Transverse colon (tissue), 4 donors: ENCODE measurements at places on chromosomes 2 and 18.

DNA sequence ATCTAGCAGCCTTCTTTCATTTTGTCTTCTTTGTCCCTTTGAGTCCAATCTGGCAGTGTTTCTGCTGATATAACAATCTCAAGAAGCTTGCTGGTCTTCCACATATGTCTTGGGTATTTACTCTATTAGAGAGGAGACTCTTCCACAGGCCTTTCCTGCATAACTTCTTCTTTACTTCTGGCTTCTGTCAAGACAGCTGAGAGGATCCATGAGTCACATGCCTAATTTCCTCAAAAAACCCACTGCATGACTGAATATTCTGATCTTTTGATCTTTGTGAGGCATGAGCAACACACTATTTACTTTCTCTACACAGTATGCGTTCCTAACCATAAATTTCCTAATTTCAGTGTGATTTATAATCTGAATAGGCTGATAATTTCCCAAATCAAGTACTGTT is 5.1 kb upstream of the DCC start:
- H3K27ac ChIP-seq: no peak overlapping the region
- DNase-seq: no peak
- H3K4me3 ChIP-seq: no peak overlapping the region
- no peaks in the 10 kb centered on the region for H3K36me3 ChIP-seq

DNA sequence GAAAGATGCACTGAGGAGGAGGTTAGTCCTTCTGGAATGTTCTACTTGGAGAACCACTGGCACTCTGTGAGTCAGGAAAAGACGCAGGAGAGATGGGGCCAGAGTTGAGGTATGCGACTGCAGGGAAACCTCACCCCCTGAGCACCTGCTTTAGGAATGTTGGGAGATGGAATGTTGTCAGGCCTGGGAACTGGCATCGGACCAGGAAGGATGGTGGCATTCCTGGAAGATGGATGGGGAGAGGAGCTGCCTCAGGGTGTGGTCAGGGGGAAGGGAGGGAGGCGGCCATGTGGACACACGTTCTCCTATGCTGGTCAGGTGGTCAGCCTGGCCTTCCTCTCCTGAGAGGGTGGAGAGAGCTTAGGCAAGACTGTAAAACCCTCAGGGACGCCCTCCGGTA is 146.3 kb downstream of the CELF4 start:
- no peak overlapping the region for H3K27ac ChIP-seq
- H3K36me3 ChIP-seq: no peaks in the 10 kb centered on the region
- H3K4me3 ChIP-seq: no peak overlapping the region
- H3K4me1 ChIP-seq: no peaks in the 10 kb centered on the region
- no peaks in the 10 kb centered on the region for H3K27me3 ChIP-seq
- DNase-seq: no peak

- H3K4me1 ChIP-seq: no peaks in the 10 kb centered on the region
- H3K4me3 ChIP-seq: no peak overlapping the region
- H3K36me3 ChIP-seq: no peaks in the 10 kb centered on the region
- no peak for DNase-seq
- no peak overlapping the region for H3K27ac ChIP-seq
These were observed 101.8 kb upstream of the HDAC4 start for GRCh38 chr2:239502430-239503186.

DNA sequence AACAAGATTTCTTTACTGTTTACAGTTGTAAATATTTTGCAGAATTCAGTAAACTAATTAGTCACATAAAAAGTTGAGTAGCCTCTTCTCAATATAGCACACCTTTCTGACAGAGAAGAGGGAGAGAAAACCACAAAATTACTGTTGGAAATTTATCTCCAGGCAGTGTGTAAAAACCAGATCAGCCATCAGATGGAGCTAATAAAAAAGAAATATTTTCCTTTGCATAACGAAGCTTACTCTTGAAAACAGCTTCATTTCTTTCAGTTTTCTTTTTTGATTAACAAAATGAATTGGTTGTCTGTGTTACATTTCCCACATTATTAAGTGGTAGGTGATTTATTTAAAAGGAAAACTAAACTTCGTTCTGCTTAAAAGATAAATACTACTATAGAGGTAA is 259.3 kb upstream of the KCNJ3 start:
- no peaks in the 10 kb centered on the region for H3K36me3 ChIP-seq
- H3K4me1 ChIP-seq: no peaks in the 10 kb centered on the region
- no peak overlapping the region for H3K27ac ChIP-seq
- DNase-seq: no peak

- no peaks in the 10 kb centered on the region for H3K27me3 ChIP-seq
- DNase-seq: no peak
- H3K36me3 ChIP-seq: no peaks in the 10 kb centered on the region
- H3K4me1 ChIP-seq: peaks cover 33% of the 10 kb centered on the region
- no peak overlapping the region for H3K27ac ChIP-seq
- H3K4me3 ChIP-seq: no peak overlapping the region
These were observed 253.2 kb upstream of the CTAGE1 start for GRCh38 chr18:22670914-22671313.

DNA sequence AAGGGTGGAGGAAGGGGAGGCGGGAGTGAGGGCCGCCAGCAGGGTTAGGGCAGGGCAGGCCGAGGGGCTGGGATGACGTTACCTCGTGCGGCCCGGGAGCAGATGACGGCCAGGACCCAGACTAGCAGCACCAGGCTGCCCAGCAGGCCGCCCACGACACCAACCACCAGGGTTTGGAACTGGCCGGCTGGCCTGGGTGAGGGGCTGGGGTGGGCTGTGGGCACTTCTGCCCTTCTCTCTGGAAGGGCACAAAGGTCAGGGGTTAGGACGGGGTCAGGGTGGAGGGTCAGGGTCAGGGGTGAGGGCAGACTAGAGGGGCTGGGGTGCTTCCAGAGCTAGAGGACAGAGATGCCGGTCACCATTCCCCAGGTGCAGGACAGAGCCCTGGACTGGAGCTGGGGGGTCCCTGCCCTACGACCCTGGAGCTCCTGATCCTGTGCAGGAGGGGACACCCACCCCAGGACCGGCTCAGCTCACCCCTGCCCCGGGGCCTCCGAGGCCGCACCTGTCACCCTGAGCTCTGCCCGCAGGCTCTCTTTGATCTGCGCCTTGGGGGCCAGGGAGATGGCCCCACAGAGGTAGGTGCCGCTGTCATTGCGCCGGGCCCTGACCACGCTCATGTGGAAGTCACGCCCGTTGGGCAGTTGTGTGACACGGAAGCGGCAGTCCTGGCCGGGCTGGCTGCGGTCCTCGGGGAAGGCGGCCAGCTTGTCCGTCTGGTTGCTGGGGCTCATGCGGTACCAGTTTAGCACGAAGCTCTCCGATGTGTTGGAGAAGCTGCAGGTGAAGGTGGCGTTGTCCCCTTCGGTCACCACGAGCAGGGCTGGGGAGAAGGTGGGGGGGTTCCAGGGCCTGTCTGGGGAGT is 6.3 kb downstream of the PDCD1 start:
- H3K36me3 ChIP-seq: no peaks in the 10 kb centered on the region
- peaks cover 2% of the 10 kb centered on the region for H3K27me3 ChIP-seq
- no peak overlapping the region for H3K27ac ChIP-seq
- no peak for DNase-seq

DNA sequence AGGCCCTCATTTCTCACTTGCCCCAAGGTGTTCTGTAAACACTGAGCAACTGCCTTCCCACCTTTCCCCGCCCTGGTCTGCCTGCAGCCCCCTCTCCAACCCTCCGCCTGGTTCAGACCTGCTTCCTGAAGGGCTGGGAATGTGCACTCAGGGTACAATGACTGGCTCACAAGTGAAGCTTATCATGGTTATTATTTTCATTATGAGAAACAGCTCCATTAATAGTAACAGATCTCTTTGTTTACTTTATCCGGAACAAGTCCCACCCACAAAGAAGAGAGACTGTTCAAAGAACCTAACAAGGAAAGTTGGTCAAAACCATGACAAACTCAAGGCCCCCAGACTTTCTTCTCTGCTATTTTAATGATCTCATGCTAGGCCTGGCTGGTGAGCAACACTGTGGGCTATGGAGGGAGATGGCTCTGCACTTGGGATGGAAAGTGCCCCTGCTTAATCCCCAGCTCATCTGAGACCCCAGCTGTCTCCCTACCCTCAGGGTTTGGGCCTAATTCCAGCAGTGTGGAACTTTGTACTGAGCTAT is 36.7 kb downstream of the ARHGAP25 start:
- peak overlapping the region; percentile 55 for H3K27ac ChIP-seq
- H3K27me3 ChIP-seq: no peaks in the 10 kb centered on the region
- H3K4me3 ChIP-seq: no peak overlapping the region
- peaks cover 2% of the 10 kb centered on the region for H3K4me1 ChIP-seq

GRCh38 chr2:197559681-197560080 is 43.8 kb downstream of the MOB4 start:
- no peaks in the 10 kb centered on the region for H3K27me3 ChIP-seq
- H3K27ac ChIP-seq: no peak overlapping the region
- H3K36me3 ChIP-seq: no peaks in the 10 kb centered on the region
- no peak for DNase-seq

DNA sequence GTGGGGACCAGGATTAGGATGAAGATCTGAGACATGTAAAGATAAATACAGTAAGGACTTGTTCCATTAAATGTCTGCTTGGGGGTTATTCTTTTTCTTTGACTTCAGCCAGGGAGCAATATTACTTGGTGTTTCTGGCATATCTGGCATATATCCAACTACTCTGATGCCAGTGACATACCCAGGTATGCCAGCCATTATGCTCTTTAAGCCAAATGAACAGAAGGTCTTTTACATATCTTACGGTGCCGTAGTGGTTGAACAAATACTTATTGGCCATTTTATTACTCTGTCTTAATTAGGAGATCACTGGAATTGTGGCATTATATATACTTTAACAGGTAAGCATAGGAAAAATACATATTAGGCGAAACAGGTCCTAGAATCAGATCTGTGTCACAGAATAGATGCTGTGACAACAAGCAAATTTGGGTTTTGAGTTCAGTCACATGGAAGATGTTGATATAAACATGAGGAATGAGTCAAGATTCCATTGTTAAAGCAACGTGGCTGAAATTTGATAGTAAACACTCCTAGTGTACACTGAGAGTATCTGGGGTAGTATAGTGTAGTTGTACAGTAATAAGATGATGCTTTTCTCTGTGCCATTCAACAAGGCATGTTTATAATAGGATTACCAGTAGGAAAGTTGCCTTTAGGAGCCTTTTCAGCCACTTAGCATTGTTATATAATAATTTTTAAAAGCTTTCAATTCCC is 62.6 kb downstream of the KCTD18 start:
- no peak overlapping the region for H3K4me3 ChIP-seq
- H3K36me3 ChIP-seq: no peaks in the 10 kb centered on the region
- H3K27ac ChIP-seq: no peak overlapping the region
- no peaks in the 10 kb centered on the region for H3K4me1 ChIP-seq
- H3K27me3 ChIP-seq: no peaks in the 10 kb centered on the region
